ENCODE measurements at places on chromosomes 2 and 18.

DNA sequence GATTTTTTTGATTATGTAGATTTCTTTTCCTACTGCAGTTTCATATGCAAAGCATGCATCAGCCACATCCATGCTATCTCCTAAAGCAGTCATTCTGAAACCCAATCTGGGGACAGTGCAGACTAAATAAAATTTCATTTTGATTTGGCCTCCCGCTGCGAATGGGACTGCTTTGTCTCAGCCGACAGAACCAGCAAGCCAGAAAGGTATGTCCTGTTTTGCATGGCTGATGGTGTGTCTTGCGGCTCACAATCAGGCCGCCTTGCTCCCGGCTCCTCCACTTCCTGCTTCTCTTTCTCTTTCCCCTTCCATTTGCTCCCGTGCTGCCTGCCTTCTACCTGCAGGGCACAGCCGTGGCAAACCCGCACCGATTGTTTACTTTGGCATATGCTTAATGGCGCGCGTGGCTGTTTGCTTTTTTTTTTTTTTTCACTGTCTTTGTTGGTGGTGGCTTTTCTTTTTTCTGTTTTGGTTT, 419.6 kb upstream of the POU3F3 start:
- DNase-seq, result no peak

GRCh38 chr2:239264492-239264837, 136.4 kb downstream of the HDAC4 start:
- DNase-seq, result no peak

- no peak for DNase-seq
These were observed 16.8 kb upstream of the MYCN start for GRCh38 chr2:15923597-15923996.

DNA sequence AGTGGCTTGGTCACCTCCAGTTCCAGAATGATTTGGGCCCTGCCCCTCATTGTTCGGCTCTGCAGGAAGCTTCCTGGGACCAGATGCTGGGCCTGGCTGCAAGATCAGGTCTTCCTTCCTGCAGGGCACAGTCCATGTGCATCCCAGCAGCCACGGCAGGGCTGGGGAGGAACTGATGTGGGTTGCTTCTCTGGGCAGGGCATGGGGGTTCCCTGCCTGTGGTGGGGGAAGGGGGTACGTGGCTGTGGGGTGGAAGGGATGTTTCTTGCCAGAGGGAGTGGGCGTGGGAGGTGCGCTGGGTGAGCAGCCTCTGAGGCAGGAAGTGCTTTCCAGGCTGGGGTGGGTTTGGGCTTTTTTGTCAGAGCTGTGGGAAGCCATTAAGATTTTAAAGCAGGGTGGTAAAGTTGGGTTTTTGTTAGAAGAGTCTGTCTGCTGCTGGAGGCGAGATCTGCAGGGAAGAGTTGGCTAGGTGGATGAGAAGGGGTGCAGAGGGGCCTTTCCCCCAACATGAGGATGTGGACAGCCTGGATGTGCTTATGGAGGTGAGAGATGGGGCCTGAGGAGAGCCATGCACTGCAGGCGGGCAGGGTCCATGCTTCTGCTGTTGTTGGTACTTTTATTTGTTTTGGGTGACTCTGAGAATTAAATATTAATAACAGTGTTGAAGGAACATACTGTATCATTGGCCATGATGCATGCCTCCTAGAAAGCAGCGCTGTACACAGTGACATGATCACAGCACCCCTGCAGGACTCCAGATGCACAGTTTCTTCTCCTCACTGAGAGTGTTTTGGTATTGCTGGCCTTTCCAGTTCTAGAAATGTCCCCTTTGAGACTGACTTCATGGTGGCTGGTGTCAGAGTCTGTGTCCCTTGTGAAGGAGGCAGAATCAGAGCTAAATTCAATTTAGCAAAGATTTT, 45.3 kb downstream of the DGKD start:
- no peak for DNase-seq

- no peak for DNase-seq
These were observed 234.0 kb downstream of the EPHA4 start for GRCh38 chr2:221337957-221338685.

- DNase-seq, result no peak
These were observed 26.3 kb downstream of the B4GALT6 start for GRCh38 chr18:31657823-31658669.

DNA sequence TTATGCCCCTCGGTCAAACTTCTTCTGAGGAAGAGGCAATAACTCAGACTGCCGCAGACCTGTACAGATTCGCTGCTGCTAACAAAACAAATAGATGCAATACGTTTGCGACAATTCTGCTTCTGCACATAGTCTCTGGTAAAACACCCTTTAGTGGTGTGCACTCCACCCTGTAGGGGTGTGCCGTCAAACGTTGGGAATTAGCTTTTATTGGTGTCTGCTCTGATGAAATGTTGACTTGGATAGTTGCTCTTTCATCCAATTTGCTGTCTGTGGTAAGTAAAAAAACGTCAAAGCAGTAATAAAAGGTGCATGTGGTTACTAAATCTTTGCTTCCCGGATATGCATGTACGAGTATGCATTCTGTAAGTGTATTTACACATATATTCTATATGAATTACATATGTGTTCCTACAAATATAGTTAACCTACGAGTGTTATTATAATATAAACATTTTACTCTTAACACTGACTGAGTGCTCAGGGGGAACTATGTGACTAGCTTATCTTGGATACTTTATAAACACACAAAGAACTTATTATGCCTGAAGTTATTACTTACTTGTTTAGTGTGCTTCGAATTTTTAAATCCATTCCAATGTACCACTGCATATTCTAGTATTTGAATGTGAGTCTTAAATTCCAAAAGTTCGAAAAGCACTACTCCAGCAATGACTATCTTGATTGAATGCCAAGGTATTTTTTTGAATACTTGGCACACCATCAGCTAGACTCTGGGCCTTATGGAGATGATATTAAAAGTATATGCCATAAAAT, 610.2 kb downstream of the ZEB2 start:
- no peak for DNase-seq

Measured in activated CD8-positive, alpha-beta memory T cell treated with anti-CD3 and anti-CD28 coated beads for 1 hour (primary cell).